ENCODE measurements at places on chromosomes 7 and 10. TPM values are rescaled to one million over a fixed set of nuclear protein-coding genes. Genes with fewer than 3 reads are reported as not detected.

- H3K4me3 ChIP-seq = no peak overlapping the region
- H3K36me3 ChIP-seq = no peaks in the 10 kb centered on the region
These were observed 17.1 kb downstream of the URGCP start for GRCh38 chr7:43888993-43889945.

DNA sequence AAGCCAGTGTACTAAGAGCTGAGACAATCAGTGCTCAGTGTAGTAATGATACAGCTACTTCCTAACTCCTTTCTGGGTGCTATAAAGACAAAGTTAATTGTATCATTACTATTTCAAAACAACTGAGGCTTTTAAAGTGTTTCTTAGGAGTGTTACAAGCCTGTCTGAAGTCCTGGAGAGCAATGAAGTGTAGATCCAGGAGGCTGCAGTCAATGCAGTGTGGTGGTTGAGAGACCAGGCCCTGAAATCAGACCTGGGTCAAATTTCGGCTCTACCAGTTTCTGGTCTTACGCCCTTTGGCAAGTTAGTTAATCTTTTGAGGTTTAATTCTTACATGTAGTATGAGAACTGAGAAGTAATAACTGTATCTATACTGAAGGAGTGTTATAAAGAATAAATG lies 387.0 kb downstream of the SDK1 start:
- no peak overlapping the region for H3K27ac ChIP-seq
- no peak for DNase-seq
- no peaks in the 10 kb centered on the region for H3K36me3 ChIP-seq
- peaks cover 11% of the 10 kb centered on the region for H3K4me1 ChIP-seq
- no peak overlapping the region for H3K4me3 ChIP-seq
- no peaks in the 10 kb centered on the region for H3K27me3 ChIP-seq

GRCh38 chr10:34670081-34670480 lies 145.0 kb downstream of the PARD3 start:
- no peak for DNase-seq
- H3K27me3 ChIP-seq = no peaks in the 10 kb centered on the region
- no peak overlapping the region for H3K27ac ChIP-seq
- peaks cover 6% of the 10 kb centered on the region for H3K4me1 ChIP-seq
- no peaks in the 10 kb centered on the region for H3K36me3 ChIP-seq

GRCh38 chr10:102633848-102634247 lies 10.4 kb upstream of the TRIM8 start:
- no peaks in the 10 kb centered on the region for H3K36me3 ChIP-seq
- H3K27me3 ChIP-seq = no peaks in the 10 kb centered on the region
- H3K4me3 ChIP-seq = no peak overlapping the region
- DNase-seq = no peak

GRCh38 chr7:8133188-8133848 lies 128.6 kb downstream of the ICA1 start:
- no peak for DNase-seq
- H3K27ac ChIP-seq = no peak overlapping the region
- no peaks in the 10 kb centered on the region for H3K27me3 ChIP-seq
- peaks cover 16% of the 10 kb centered on the region for H3K4me1 ChIP-seq
- no peak overlapping the region for H3K4me3 ChIP-seq
- H3K36me3 ChIP-seq = no peaks in the 10 kb centered on the region

DNA sequence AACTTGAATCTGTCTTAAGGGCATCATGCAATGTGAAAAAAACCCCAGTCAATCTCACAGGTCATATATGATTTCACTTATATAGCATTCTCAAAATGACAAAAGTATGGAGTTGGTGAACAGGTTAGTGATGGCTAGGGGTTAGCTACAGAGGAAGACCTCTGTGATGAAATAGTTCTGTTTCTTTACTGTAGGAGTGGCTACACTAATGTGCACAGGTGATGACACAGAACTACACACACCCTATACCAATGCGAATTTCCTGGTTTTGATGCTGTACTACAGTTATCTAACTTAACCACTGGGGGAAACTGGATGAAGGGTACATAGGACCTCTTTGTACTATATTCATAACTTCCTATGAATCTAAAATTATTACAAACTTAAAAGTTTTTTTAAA lies 541.8 kb downstream of the PARD3 start:
- no peaks in the 10 kb centered on the region for H3K36me3 ChIP-seq
- no peaks in the 10 kb centered on the region for H3K4me1 ChIP-seq
- H3K4me3 ChIP-seq = no peak overlapping the region
- DNase-seq = no peak

COL28A1 gene
- total RNA-seq = 0.60 TPM

GRCh38 chr10:130515670-130516069 lies 379.5 kb downstream of the GLRX3 start:
- H3K27me3 ChIP-seq = no peaks in the 10 kb centered on the region
- DNase-seq = no peak

CCDC172 gene
- total RNA-seq = not detected

FOXI2 gene
- total RNA-seq = not detected

GRCh38 chr10:88149906-88150305 lies 286.5 kb downstream of the PTEN start:
- no peaks in the 10 kb centered on the region for H3K27me3 ChIP-seq
- no peak overlapping the region for H3K27ac ChIP-seq
- H3K4me3 ChIP-seq = no peak overlapping the region
- no peaks in the 10 kb centered on the region for H3K4me1 ChIP-seq
- H3K36me3 ChIP-seq = no peaks in the 10 kb centered on the region

NEUROD6 gene
- total RNA-seq = not detected

BTBD16 gene
- total RNA-seq = not detected

FAM25A gene
- not detected for total RNA-seq

DNA sequence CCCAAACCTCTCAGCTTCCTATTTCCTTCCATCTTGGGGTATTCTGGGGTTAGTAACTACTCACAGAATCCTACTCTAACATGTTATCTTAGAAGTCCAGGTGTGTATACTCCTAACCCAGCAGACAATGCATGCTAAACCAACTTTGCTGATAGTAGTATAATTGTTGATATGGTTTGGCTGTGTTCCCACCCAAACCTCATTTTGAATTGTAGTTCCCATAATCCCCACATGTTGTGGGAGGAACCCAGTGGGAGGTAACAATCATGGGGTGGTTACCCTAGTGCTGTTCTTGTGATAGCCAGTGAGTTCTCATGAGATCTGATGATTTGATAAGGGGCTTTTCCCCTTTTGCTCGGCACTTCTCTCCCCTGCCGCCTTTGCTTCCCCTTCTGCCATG lies 135.1 kb downstream of the CHRM2 start:
- no peak overlapping the region for H3K4me3 ChIP-seq
- no peak for DNase-seq
- no peaks in the 10 kb centered on the region for H3K27me3 ChIP-seq
- H3K36me3 ChIP-seq = no peaks in the 10 kb centered on the region
- peaks cover 9% of the 10 kb centered on the region for H3K4me1 ChIP-seq
- H3K27ac ChIP-seq = no peak overlapping the region

GRCh38 chr10:73922007-73922863 lies 11.3 kb downstream of the PLAU start:
- no peak overlapping the region for H3K27ac ChIP-seq
- no peak for DNase-seq
- no peaks in the 10 kb centered on the region for H3K36me3 ChIP-seq
- peaks cover 15% of the 10 kb centered on the region for H3K4me1 ChIP-seq

- no peaks in the 10 kb centered on the region for H3K27me3 ChIP-seq
- no peak overlapping the region for H3K27ac ChIP-seq
- DNase-seq = no peak
- peaks cover 5% of the 10 kb centered on the region for H3K36me3 ChIP-seq
- H3K4me3 ChIP-seq = no peak overlapping the region
These were observed 11.4 kb downstream of the ZWINT start for GRCh38 chr10:56349611-56350010.

DNA sequence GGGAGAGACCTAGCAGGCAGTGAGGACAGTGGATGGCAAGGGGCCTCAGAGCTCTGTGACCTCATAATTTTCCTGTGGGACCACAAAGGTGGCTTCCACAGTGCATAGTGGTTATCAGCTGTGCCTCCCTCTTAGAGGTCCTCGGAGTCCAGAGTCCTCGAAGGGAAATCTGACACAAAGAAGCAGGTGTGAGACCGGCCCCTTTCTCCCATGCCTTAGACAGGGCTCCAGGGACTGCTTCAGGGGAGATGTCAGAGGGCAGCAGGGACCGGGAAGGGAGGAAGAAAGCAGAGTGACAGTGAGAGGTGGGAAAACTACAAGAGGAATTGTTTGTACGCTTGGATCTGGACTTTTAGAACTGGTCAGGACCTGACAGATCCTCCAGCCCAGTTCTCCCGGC lies 66.3 kb downstream of the BAMBI start:
- no peak overlapping the region for H3K4me3 ChIP-seq
- no peaks in the 10 kb centered on the region for H3K4me1 ChIP-seq
- no peaks in the 10 kb centered on the region for H3K27me3 ChIP-seq
- no peak overlapping the region for H3K27ac ChIP-seq
- DNase-seq = no peak
- no peaks in the 10 kb centered on the region for H3K36me3 ChIP-seq

GRCh38 chr7:108109221-108109908 lies 20.8 kb downstream of the LAMB4 start:
- no peaks in the 10 kb centered on the region for H3K27me3 ChIP-seq
- no peaks in the 10 kb centered on the region for H3K4me1 ChIP-seq
- no peaks in the 10 kb centered on the region for H3K36me3 ChIP-seq
- DNase-seq = peak; percentile 43

NUTM2E gene
- 0.09 TPM for total RNA-seq

SH3PXD2A gene
- 4.7 TPM for total RNA-seq

All from neural progenitor cell (in vitro differentiated cells).